ENCODE measurements at places on chromosomes 3 and 15. TPM values are rescaled to one million over a fixed set of nuclear protein-coding genes. Genes with fewer than 3 reads are reported as not detected.

The ZMYND10 gene
- total RNA-seq = 0.81 TPM

The CACNA1D gene
- total RNA-seq = 1.9 TPM

The ST3GAL6 gene
- 2.3 TPM for total RNA-seq

The COX17 gene
- total RNA-seq = 17.0 TPM

The FGF12 gene
- 0.08 TPM for total RNA-seq

The TPRG1 gene
- total RNA-seq = 8.6 TPM

The SLC6A20 gene
- not detected for total RNA-seq

The TMEM207 gene
- total RNA-seq = not detected

The HMG20A gene
- 33.3 TPM for total RNA-seq

The OCA2 gene
- total RNA-seq = not detected

The TNNC1 gene
- total RNA-seq = 2.0 TPM

The KCNMB3 gene
- 0.08 TPM for total RNA-seq

The IQCF5 gene
- total RNA-seq = not detected

The FSTL1 gene
- 765 TPM for total RNA-seq

- no peak for DNase-seq
These were observed 31.8 kb downstream of the LPP start for GRCh38 chr3:188185717-188186251.

DNA sequence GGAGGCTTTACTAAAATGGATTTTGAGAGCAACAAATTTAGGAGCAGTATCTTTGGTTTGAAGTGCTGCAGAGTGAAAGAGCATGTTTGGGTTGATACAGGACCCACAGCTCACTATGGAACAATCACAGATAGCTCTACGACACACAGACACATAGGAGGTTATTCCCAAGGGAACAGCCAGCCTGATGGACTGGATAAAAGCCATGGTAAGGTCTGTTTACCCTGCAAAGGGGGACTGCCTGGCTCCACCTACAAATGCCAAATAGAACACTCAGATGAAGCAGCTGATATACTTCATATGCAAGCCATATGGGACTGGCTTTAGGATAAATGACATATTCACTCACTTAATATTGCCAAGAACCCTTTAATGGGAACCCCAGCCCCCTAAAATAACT is 75.4 kb downstream of the CDC25A start:
- no peak for DNase-seq

DNA sequence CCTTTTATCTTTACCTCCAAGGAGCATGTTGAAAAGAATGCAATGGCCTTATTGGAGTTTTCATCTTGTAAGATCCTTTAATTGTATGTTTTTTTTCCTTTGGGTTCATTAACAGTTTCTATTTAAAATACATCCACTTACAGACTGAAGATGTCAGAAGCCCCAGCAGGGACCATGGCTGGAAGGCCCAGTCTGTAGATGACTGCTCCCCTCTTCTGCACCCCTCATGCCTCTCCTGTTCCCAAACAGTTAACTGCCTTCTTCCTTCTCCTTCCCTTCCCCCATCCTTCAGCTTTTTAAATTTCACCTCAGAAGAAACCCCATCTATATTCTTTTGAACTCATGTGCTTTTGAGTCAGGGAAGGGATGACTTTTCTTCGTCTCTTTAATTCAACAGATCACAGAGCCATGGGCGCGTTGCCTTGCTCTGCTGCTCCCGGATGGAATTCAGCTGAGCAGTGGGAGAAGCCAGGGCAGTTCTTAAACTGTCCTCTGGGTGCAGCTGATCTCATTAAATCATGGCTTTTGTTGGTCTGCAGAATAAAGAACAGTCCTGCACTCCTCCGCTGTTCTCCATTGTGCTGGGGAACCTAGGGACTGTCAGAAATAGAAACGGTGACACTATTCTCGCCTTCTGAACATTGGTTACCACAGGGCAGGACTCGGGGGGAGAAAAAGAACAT is 71.5 kb upstream of the EIF1B start:
- DNase-seq = peak; percentile 27

DNA sequence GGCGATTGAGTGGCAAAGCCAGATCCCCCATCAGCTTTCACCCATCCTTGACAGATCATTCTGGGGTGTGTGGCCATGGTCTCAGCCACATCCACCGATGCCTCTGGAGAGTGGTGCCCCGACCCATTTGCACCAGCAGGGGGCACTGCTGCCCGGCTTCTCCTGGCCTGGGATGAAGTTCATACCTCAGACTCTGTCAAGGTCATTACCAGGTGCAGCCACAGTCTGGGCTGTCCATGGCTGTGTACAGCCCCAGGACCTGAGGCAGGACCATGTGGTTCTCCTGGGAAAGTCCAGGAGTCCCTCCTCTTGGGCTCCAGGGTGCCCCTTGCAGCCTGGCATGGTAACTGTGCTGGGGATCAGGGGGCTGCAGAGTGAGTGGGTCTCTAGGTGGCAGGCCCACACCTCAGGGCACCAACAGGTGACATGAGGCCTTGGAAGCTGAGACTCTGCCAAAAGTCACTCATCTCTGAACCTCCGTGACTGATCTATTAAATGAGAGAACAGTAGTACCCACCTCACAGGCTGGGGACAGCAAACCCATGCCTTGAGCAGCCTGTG is 67.2 kb downstream of the CACNA2D2 start:
- DNase-seq = peak; percentile 27

DNA sequence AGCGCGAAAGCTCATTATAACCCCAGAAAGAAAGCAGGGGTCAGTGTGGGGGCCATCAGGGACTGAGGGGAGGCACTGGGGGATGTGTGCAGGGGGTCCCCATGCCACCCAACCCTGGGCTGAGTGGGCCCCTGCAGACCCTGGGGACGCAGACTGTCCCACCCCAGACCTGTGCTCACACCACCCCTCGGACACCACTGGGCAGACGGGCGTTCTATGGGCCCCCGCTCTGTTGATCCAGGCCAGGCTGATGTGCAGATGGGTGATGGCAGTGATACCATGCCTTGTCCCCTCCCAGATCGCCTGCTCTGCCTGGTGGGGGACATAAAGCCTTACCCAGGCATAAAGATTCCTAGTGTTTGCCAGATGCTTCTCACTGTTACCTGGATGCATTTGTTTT is 259.7 kb upstream of the TLE3 start:
- DNase-seq = no peak

- no peak for DNase-seq
These were observed 92.8 kb downstream of the CCNL1 start for GRCh38 chr3:157067114-157067513.

- DNase-seq = no peak
These were observed 272.3 kb downstream of the IL5RA start for GRCh38 chr3:2837910-2838309.

- DNase-seq = no peak
These were observed at the start of gene CSPG5 for GRCh38 chr3:47578691-47579632. Gene CSPG5 (minus strand): TSS chr3:47578865. CDS start chr3:47578693, 172 bp downstream.

DNA sequence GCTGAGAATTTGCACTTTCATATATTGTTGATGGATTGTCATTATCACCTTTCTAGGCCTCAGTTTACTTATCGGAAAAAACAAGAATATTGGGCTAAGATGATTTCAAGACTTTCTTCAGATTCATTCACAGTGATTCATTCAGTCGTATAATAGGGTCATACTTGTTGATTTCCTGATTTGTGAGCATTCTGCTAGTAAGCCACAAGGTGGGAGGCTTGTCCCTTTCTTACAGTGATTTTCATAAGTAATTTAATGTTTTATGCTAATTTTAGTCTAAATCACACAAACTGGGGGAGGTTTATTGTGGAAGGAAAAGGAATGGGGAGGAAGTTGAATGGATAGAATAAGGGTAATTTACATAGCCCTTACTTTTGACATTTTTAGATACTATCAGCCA is 126.8 kb upstream of the GOLGA6L4 start:
- peak; percentile 37 for DNase-seq

DNA sequence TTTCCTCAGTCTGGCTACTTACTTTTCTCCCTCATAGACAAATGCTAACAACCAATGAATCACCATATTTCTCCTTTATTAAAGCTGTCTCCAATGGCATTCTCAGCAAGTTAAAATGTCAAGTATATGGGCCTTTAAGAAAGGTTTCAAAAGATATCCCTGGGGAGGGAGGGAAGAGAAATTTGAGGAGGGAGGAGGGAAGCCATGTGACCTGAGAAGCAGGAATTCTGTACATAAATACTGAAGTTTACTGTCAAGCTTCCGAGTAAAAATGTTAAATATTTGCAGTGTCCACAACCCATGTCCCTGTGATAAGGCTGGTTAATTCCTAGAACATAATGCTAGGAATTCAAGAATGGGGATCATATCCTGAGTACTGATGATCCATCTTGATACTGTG is 175.9 kb downstream of the CNTN4 start:
- DNase-seq = no peak

DNA sequence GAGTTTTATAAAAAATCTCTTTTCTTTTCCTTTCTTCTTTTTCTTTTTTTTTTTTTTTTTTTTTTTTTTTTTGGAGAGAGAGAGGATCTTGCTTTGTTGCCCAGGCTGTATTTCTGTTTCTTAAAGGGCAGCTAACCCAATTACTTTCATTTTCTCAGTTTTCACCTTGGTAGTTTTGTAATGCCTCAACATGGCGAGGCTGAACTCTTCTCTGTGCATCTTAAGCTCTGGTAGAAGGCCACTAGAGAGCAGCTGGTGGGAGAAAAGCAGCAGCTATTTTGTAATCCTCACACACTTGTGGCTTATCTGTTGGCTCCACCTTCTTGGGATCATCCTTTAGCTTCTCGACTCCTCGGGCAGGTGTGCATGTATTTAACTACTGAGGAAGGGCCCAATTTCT is 152.2 kb upstream of the MEIS2 start:
- DNase-seq = no peak

GRCh38 chr3:42501681-42502428 is 588 bp upstream of the VIPR1 start:
- peak; percentile 20 for DNase-seq

DNA sequence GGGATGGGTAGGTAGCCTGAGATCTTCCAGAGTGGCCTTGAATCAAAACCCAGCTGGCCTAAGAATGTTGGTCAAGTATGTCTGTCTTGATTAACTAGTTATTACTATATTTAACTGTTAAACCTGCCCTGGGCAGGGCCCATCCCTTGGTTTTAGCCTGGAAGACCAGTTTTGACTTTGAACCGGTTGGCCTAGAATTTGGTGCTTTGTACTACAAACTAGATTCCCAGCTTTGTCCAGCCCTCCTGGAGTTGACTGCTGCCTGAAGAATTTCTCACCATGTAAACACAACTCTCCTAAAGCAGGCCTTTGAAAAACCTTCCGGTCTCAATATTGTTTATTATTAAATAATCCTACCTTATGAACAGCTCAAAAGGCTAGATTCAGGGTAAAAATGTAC is 16.0 kb downstream of the C15orf62 start:
- no peak for DNase-seq

DNA sequence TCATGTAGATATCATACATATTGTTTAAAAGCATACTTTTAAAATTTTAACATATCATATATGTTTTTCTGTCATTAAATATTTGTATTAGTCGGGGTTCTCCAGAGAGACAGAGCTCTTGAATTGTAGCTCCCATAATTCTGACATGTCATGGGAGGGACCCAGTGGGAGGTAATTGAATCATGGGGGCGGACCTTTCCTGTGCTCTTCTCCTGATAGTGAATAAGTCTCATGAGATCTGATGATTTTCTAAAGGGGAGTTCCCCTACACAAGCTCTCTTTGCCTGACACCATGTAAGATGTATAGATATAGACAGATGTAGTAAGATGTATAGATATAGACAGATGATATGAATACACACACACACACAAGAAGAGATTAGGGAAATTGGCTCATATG is 161.2 kb upstream of the ABI3BP start:
- no peak for DNase-seq

All from fibroblast of the aortic adventitia (primary cell).